ENCODE measurements at places on chromosomes 1 and 21.

DNA sequence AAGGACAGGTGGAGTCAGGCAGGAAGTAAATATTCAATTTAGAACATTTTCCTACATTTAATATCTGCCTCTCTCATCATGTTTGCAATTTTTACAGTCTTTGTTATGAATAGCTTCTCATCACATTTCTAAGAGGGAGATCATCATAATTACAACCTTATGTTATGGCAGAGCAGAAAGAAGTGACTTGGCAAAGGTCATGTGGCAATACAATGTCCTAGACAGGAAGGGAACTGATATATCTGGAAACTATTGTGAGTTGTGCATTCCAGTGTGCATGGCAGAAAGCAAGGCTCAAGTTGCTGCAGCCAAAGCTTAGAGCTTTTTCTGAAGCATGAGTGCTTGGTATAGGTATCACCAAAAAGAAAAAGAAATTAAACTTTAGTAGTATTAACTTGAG lies 43.8 kb upstream of the PRRX1 start:
- DNase-seq = no peak

DNA sequence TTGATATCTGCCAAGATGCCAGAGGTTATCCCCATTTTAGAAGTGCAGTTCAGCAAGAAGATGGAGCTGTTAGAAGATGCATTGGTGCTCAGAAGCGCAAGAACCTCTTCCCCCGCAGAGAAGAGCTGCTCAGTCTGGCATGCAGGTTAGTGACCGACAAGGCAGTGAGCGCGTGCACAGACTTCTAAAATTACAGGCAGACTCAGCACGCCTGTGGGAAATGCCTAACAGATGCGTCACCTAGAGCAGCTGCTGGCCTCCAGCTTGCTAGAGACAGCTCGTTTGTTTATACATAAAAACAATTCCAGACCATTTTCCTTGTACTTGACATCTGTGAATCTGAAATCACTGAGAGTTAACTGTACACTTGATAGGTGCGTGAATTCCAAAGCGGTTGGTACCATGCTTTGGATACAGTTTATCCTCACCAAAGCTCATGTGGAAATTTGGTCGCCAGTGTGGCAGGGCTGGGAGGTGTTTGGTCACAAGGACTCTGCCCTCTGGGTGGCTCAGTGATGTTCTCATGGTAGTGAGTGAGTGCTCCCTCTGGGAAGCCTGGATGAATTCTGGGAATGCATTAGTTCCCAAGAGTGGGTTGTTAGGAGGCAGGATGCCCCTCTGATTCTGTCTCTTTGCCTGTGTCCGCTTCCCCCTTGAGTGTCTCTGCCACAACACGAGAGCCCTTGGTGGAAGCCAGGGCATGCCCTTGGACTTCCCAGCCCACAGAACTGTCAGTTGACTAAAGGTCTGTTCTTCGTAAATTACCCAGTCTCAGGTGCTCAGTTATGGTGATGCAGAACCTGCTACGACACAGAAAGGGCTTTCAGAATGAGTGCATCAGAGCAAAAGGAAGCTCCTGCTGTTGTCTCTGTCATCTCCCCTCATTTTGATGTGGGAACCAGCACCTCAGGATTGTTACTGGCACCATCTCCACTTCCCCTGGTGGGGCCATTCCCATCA lies 24.4 kb downstream of the SNAP47 start:
- DNase-seq = no peak

DNA sequence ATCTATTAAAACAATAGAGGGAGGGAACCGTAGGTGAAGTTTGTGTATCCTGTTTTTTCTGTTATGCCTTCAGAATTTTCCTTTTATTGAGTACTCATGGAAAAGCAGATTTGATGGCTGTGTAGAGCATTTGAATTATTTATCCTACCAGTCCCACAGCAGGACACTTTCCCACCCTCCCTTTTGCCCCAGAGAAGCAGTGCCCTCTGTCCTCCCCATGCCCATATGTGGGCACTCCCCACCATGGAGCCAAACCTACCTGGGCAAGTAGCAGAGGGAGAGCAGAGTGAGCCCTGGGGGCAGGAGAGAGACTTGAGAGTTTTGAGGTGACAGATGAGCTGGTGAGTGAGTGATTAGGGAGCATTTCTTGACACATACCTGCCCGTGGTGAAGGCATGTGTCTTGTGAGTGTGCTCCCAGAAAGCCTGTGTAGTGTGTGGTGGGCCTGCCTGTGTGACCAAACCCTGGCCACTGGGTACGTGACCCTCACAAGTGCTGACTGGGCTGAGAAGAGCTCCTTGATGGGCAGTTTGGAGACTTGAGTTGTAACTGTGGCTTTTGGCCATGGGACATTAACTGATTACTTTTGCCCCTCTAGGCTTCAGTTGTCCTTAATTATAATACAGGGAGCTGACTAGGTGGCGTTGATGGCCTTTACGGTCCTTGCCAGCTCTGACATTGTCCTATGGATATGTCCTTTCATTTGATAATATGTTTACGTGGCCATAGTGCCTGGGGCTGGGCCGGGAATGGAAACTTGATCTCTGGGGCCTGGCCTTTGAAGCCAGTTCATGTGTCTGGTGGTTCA lies 3.6 kb downstream of the PSEN2 start:
- DNase-seq = no peak

- DNase-seq = no peak
These were observed 7.1 kb upstream of the CDK18 start for GRCh38 chr1:205497351-205497750.

- no peak for DNase-seq
These were observed 75.1 kb upstream of the PGBD5 start for GRCh38 chr1:230501242-230501641.

- no peak for DNase-seq
These were observed 60.3 kb downstream of the CDC42BPA start for GRCh38 chr1:227257964-227258363.

GRCh38 chr1:117710710-117711109 lies 104.9 kb downstream of the TENT5C start:
- peak; percentile 44 for DNase-seq

- DNase-seq = no peak
These were observed 167.4 kb downstream of the HHAT start for GRCh38 chr1:210496063-210496462.

DNA sequence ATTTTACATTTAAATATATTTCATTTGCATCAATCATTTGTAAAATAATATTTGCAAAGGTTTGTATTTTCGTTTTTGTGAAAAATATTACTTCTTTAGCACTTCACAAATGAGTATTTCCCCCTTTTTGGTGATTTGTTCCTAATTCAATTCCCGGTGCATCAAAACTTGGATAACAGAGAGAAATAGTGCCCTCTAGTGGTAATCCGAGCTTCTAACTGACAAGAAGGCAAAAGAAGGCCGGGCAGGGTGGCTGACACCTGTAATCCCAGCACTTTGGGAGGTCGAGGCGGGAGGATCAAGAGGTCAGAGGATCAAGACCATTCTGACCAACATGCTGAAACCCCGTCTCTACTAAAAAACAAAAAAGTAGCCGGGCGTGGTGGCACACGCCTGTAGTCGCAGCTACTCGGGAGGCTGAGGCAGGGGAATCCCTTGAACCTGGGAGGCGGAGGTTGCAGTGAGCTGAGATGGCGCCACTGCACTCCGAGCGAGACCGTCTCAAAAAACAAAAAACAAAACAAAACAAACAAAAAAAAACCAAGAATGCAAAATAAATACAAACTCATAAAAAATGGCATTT lies 137.7 kb downstream of the COL11A1 start:
- peak; percentile 86 for DNase-seq

DNA sequence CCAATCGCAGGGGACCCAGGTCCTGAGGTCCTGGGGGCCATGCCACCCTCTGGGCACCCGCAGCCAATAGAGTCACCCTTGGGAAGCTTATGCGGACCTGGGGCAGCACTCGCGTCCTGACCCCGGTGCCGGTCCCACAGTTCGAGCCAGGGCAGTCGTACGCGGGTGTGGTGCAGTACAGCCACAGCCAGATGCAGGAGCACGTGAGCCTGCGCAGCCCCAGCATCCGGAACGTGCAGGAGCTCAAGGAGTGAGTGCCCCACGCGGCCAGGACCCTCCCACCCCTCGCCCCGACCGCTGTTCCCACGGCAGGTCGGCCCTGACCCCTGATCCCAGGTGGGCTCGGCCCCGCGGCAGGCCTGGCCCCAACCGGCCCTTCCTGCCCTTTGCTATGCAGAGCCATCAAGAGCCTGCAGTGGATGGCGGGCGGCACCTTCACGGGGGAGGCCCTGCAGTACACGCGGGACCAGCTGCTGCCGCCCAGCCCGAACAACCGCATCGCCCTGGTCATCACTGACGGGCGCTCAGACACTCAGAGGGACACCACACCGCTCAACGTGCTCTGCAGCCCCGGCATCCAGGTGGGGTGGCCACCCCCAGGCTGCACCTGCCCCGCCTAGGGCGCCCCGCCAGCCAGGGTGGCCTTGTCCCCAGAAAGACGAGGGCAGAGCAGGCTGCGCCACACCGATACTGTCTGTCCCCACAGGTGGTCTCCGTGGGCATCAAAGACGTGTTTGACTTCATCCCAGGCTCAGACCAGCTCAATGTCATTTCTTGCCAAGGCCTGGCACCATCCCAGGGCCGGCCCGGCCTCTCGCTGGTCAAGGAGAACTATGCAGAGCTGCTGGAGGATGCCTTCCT lies 20.5 kb downstream of the COL6A1 start:
- no peak for DNase-seq

DNA sequence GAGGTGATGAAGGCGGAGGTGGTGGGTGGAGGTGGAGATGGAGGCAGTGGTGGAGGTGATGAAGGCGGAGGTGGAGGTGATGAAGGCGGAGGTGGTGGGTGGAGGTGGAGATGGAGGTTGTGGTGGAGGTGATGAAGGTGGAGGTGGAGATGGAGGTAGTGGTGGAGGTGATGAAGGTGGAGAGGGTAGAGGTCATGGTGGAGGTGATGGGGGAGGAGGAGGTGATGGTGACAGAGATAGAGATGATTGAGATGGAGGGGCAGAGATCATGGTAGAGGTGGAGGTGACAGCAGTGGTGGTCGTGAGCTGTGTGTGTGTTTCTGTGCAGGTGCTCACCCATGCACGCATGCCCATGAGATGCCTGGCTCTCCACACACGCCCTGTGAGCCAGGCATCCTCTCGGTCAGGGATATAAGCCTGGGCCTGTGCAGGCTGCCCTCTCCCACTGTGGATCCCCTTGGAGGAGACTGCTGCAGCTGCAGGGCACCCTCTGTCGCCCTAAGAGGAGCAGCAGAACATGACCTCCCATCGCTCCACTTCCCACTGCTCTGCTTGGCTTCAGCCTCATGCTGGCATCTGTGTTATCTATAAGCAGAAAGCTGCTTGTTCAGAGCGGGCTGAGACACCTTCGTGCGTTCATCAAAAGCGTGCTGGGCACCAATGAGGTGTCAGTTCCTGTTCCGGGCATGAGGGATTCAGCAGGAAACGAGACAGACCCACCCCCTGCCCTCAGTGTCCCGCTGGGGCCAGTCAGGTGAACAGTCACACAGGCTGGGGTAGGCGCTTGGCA lies 20.5 kb upstream of the NPHP4 start:
- DNase-seq = no peak

DNA sequence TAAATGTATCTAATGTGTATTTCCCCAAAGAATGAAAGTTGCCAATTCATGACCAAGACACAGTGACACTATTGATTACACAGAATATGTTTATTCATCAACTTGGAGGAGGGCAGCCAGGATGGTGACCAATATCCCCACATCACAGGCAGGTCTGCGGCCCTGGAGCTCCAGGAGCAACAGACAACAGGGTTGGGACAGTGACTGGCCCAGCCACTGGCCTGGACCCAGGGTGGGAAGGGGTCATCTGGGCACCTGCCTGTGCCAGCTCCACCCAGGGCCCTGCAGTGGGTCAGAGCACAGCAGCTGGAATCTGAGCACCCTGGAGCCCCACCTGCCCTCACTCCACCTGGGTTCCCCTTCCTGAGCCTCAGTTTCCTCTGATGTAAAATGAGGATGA lies 466.1 kb downstream of the MATN1 start:
- DNase-seq = no peak

- no peak for DNase-seq
These were observed 10.2 kb upstream of the PEX10 start for GRCh38 chr1:2422523-2422922.

DNA sequence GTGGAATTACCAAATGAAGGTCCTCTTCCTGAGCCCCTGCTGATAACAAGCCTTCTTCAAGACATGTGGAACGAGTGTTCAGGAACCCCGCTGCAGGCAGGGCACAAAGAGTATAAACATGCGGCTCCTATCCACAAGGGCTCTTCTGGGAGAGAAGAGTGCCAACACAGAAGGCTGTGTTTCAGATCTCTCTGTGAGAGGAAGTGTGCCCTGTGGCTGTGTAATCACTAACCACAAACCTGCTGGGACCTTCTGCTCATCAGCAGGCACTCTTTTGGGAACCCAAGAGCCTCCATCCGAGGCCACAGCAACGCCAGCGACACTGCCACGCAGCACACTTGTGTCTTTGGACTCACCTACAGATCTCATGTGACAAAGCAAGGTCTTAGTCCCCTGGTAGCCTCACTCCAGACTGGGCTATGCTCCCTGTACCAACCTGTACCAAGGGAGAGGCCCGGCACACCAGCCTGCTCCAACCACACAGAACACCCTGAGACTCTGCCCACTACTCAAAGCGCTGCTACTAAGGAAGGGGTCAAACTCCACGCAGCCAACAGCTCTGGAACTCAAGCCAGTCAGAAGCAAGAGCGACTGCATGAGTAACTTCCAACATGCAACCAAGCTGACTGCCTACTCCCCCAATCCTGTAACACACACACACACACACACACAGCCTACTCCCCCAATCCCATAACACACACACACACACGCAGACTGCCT lies 7.8 kb downstream of the PTTG1IP start:
- DNase-seq = peak; percentile 90

DNA sequence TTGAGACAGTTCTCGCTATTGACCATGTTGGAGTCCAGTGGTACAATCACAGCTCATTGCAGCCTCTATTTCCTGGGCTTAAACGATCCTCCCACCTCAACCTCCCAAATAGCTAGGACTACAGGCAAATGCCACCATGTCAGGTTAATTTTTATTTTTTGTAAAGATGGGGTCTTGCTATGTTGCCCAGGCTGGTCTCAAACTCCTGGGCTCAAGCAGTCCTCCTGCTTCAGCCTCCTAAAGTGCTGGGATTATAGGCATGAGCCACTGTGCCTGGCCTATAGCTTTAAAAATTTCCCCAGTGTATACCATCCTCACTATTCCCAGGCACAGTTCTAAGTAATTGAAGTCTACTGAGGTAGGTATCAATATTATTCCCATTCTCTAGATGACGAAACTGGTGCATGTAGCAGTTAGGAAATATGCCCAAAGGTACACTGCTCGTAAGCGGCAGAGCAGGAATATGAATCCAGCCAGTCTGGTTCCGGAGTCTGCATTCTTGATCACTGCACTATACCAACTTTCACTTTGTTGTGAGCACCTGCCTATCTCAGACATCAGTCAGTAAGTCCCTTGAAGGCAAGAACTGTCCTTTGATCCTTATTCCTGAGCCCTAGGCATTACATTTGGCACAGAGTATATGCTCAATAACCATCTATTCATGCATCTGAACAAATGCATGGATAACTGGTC lies 11.5 kb upstream of the SRP9 start:
- DNase-seq = no peak

DNA sequence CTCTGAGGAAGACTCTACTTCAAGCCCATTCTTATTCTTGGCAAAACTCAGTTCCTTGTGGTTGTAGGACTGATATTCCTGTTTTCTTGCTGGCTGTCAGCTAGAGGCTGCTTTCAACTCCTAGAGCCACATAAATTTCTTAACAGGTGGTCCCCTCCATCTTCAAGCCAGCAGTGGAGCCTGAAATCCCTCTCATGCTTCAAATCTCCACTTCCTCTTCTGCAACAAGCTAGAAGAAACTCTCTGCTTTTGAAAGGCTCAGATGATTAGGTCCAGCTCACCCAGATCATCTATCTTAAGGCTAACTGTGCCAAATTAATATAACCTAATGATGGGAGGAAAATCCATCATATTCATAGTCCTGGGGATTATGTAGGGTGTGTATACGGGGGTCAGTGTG lies 43.2 kb upstream of the CD34 start:
- no peak for DNase-seq

GRCh38 chr1:18819986-18820790 lies 39.3 kb downstream of the TAS1R2 start:
- DNase-seq = no peak
